ENCODE measurements at places on chromosomes 4 and X.
A peak's percentile ranks its signal among the peaks of the same experiment; 100 is the strongest.

DNA sequence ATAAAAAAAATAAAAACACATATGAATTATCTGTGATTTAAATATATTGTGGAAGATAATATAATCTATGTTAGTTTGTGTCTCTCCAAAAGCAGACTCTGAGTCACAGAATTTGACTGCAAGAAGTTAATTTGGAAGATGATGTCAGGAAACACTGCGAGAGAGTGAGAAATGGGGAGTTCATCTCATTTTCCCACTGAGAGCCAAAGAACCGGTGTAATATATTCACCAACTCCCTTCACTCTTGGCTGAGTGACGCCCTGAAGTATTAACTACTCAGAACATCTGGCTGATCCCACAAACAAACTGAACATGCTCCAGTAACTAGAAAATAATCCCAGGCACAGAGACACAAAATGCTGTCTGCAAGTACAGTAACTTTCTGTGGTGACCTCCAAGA, 345.8 kb upstream of the SPANXN1 start:
- no peak for DNase-seq

- DNase-seq: peak; percentile 11
These were observed 257.4 kb downstream of the NLGN4X start for GRCh38 chrX:5971300-5971699.

GRCh38 chr4:94701631-94702300, 56.0 kb upstream of the BMPR1B start:
- no peak for DNase-seq

DNA sequence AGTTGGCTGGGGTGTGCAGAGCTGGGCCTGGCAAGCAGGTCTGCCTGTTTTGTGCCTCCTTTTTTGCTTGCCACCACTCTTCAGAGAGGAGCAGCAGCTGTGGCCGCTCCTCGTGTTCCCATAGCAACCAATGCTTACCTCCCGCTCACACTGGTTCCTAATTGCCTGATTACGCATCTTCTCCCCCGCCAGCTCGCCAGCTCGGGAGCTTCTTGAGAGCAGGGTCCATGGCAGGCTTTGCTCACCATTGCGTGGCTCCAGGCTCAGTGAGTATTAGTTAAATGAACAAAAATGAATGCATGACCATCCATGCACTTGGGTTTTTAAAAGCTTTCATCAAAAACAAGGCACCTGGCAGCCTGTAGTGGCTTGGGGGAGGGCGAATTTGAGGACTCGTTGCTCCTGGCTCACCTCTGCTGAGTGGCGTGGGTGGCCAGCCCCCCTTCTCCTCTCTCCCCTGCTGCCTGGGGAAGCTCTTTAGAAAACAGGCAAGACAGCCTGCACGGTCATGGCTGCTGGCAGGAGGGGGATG, 14.2 kb upstream of the PJA1 start:
- no peak for DNase-seq

GRCh38 chr4:152328582-152328981, 207.3 kb downstream of the FBXW7 start:
- DNase-seq: no peak

- no peak for DNase-seq
These were observed 90.0 kb upstream of the EXOC1L start for GRCh38 chr4:55729351-55730279.

GRCh38 chr4:336099-336892, 1.3 kb upstream of the ZNF141 start:
- no peak for DNase-seq

DNA sequence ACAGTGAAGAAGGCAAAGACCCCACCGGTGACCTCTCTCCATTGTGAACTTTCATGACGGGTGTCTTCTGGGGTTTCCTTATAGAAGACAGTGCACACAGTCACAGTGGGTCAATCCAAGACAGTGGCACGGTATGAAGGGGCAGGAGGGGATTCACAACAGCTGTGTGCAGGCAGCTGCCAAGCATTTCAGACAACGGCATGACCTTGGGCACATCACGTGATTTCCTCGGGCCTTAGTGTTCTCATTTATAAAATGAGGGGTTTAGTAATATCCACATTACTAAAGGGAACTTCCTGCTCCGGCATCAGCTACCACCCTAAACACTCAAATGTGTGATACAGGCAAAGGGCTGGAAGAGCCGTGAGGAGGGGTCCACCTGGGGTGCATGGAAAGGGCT, 42.9 kb downstream of the RBM47 start:
- no peak for DNase-seq

DNA sequence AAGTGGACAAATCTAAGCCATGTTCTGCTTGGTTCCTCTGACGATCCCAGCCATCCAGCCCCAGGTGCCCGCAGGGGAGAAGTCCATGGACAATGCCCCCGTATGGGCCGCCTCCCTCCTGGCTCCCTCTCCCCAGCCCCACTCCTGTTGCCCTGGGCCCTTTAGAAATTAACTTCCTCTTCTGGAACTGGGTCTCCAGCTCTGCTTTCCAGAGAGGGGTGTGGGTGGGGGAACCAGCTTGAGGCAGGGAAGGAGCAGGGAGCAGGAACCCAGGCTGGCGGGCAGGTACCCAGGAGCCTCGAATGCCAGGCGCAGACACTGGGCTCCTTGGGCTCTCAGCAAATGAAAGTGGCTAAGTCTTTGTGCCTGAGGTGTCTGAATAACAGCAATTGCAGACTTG, 12.7 kb upstream of the ABLIM2 start:
- no peak for DNase-seq

- no peak for DNase-seq
These were observed 51.1 kb downstream of the MSN start for GRCh38 chrX:65718538-65718937.

DNA sequence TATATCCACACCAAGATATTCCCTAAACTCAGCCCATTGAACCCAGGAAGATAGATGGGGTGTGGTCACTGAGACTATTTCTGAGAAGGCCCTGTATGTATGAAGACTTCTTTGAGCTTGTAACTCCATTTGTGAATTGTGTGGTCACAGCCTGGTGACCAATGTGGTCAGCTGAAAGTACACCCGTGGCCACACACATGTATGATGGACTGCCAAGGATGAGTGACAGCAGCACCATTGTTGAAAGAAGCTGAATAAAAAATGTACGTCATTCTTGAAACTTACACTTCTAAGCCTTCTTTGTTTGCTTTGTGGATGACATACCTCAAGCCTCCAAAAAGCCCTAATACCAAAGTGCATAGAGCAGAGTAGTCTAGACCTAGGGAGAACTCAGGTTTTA, 581.4 kb downstream of the RAB28 start:
- no peak for DNase-seq

GRCh38 chr4:72243641-72244040, 211.8 kb downstream of the NPFFR2 start:
- no peak for DNase-seq

DNA sequence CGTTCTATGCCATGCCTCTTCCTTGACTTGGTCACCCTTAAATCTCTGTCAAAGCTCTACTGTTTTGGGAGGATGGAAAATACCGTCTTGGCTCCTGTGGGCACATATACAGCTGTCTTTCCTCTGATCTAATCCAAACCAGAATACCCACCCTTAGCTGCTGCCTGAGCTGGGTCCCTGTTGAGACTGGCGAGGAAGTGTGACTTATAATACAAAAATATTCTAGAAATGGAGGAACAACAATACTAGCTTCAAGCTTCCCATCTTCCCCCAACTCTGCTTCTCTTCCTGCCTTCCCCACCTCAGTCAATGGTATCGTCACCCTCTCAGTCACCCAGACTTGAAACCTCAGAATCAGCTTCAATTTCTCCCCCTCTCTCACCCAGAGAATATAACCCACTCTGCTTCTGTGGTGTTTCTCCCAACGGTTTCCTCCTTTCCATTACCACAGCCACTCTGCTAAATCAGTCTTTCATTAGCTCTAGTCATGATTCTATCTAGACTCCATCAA, 599 bp upstream of the IL2RG start:
- DNase-seq: no peak

DNA sequence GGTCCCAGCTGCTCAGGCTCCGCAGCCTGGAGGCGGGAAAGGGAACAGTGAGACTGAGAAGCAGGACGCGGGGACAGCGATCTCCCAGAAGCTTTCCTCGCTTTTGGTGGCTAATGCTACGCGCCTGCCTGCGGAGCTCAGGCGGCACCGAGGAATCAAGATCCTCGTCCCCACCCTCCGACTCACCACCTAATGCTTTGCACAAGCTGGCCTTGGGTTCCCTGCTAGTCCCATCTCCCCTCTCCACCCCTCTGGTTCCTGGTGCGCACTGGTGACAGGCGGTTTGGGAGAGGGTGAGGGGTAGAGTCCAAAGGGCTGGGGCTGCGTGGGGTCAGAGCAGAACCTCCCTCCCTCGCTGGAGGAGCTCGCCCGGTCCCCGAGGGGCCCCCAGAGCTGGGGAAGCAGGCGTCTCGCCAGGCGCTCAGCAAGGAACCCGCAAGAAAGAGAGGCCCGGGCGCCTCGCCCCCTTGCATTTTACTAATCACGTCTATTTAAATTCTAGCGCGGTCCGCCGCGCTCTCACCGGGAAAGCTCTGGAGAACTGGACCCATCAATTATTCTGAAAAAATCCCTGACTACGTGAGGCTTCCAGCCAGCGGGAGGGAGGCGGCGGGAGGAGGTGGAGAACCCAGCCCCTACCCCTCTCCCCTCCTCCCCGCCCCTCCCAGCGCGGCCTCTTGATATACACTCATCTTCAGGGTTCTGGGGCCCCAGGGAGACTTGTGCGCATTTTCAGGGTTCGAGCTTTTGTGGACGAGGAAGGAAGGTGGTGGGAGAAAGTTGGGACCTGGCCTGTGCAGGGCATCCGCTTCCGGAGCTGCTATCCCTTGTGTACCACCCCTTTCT, 9.1 kb downstream of the POU4F2 start:
- DNase-seq: no peak

GRCh38 chrX:69024161-69024736, 141.0 kb downstream of the PJA1 start:
- no peak for DNase-seq

DNA sequence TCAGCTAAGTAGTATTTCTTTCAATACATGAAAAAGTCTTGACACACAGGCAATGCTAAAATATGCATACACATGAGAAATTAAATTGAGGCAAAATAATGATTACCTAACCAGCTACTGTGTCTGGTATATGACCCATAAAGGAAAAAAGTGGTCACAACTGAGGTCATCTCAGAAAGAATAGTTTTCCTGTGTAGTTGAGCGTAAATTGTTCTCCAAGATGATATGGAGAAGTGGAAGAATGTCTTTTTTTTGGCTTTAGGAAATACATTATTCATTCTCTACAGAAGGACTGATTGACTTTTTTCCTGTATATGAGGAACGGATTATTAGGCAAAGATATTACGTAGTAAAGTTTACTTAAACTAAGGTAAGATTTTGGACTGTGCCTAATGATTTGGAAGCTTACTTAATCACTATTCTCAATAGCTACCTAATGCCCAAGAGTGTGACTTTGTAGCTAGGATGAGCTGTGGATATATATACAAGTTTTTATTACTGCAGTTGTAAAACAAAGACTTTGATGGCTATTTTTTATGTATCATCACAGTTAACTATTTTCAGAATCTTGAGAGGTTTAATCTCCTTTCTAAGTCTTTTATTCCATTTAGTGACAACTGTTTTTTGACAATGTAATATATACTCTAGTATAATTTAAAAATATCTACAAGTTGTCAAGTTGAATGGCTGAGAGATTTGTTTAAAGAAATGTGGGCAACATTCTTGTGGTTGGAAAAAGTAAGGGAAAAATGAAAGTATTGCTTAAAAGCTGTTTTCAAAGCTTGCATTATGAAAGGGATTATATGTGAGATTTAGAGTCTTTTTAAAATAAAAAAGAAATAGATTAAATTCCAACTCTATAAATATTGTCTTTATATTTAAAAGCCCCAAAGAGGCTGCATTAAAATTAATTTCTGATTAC, 100.2 kb downstream of the PDLIM5 start:
- no peak for DNase-seq

DNA sequence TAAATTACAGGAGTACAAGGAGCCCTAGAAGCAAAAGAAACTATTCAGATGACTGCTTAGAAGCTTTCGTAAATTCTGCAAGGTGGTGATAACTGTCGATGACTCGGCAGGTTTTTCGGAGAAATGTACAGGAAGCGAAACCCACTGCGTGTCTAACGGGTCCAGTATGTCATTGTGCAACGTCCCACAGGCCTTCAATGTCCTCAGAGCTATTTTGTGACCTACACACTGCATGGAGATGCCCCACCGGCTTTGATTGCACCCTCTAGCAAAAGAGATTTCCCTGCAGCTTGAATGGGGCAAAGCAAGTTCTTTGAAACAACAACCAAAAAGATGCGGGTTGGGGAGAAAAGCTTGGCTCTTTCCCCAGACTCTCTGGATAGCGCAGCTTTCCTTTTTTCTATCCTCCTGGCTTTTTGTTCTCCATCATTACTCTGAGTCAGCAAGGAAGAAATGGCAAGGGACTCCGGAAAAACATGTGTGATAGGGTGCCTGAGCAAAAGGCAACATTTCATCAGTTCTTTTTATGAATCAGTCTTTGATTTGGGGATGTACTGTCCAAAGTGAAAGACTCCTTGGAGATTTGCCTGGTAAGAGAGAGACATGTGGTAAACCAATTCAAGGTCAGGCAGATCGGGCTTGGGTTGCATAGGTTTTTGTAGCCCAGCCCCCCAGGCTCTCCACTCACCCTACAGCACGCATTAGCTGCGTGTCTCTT, 112.0 kb upstream of the TBL1X start:
- no peak for DNase-seq

- no peak for DNase-seq
These were observed 134.4 kb downstream of the DDX53 start for GRCh38 chrX:23134136-23134535.

GRCh38 chr4:73037057-73037456, 32.5 kb downstream of the COX18 start:
- no peak for DNase-seq

- DNase-seq: no peak
These were observed 15.8 kb upstream of the SFRP2 start for GRCh38 chr4:153804722-153805121.

- DNase-seq: no peak
These were observed 11.5 kb upstream of the ZNF718 start for GRCh38 chr4:112771-113170.

DNA sequence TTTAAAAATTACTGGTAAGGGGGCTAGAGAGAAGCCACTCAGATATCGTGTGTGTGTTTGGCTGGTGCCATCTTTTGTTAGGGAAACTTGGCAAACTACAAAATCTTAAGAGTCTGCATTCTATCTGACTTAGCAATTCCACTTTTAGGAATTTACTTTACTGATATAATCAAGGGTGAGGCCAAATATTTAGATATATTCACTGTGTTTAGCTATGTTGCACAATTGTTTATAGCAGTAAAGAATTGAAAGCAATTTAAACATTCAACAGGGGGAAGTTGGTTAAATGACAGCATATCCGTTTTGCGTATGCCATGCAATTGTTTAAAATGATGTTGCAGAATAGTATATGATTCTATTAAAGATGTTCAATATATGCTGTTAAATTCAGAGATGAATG, 6.4 kb upstream of the HERC3 start:
- no peak for DNase-seq

GRCh38 chrX:137565921-137566745, at the start of gene ZIC3:
ZIC3 (plus strand) TSS chrX:137566127; CDS start chrX:137566692, 565 bp downstream.
- no peak for DNase-seq

All from RKO (cell line).